SW 1271 (cell line): ENCODE measurements at places on chromosomes 7 and 10.

DNA sequence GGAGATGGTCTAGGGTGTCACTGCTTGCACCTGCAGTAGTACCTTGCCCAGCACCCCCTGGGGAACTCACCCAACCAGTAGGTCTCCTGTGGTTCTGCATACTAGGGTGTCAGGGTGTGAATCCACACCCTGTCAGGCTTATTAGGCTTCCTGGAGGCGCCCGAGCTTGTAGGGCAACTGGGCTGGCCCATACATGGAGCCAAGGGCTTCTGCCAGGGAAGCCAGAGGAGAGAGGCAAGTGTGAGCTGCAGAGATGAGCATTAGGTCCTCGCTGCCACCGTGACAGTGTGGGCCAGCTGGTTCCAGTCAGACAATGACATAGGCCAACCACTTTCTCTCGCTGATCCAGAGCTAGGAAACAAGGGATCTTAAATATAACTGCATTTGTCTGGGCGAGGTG, 11.2 kb downstream of the MXI1 start:
- DNase-seq, result no peak

GRCh38 chr7:16646472-16647072, 591 bp downstream of the BZW2 start:
- peak; percentile 55 for DNase-seq

DNA sequence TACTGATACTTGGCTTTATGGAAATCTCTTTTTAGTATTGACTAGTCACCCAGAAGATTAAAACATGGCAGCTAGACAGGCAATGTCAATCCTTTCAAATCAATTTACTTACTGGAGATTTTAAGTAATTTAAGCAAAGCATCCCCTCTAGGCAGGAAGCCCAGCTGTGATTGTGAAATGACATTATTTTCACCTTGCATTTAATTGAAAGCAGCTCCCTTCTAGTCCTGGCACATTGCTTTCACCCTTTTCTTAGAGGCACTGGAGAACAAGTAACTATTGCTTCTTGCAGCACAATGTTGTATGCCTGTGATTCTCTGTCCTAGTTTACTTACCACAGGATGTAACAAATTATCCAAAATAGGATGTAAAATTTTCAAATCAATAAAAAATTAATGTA, 13.3 kb downstream of the ST7 start:
- no peak for DNase-seq

DNA sequence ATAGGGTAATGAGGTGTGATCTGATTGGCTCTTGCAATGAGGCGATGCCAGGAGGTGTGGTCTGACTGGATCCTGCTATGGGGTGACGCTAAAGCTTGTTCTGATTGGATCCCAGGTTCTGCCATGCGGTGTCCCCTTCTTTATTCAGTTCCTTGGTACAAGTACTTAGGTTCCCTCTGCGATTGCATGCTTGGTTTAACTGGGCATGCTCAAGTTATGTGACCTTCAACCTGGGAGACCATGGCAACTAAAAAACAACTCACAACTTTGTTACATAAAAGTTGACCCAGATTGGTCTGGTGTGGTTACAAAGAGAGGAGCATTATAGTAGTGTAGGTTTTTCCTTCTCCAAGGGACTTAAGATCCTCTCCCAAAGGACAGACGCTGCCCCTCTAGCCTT, 49.5 kb upstream of the DNAJC1 start:
- no peak for DNase-seq

DNA sequence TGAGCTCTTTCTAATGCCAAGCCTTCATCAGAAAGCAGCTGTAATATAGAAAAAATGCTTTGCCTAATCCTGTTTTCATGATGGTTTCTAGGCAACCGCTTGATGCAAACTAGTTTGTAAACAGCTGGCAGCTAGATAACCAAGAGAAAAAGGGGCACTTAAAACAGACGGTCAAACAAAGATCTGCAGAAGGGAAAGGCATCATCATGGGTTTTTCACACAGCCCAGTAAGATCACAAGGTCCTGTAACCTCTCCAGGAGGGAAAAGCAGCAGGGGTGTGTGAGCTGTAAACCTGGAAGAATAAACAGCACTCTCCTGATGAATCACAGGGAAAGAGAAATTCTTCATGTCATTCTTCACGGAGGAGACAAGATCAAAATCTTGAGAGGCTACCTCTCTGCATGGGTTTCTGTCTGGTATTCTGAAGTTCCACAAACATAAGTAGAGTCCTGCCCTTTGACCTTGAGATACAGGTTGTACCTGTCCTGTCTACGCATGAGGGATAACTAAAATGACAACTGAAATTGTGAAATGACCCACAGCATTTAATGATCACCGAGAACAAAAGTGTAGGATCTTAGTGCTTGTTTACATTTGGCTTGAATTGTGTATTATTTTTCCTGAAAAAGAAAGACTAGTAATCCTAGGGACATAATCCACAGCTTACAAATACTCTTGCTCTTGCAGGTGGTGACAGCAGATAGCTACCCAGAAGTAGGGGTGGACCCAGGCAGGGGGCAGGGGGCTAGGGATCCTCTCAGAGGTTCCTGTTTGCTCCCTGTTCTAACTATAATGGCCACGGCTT, 48.0 kb downstream of the CREB3L2 start:
- DNase-seq, result no peak

DNA sequence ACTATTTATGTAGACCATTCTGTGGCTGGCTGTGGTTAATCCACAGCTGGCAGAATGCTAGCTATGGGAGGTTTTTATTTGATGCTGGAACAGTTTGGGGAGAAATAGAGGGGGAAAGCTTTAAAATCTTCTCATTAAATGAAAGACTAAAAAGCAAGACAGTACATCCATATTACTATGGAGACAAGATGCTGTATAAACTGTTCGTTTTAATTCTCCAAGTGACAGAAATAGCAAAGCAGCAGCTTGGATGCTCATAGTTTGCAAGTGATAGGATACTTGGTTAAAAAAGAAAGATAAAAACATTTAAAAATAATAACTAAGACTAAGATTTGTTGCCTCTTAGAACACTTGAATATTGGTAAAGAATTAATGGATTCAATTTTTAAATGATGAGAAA, 304.9 kb upstream of the KAT6B start:
- DNase-seq, result no peak

GRCh38 chr7:151330661-151331060, 11.0 kb upstream of the NUB1 start:
- DNase-seq, result no peak

GRCh38 chr7:36723951-36724664, at the start of gene AOAH:
Gene AOAH (minus strand): TSS chr7:36724494. CDS start chr7:36724148, 346 bp downstream.
- DNase-seq, result no peak

GRCh38 chr7:55073051-55073511, 54.3 kb downstream of the EGFR start:
- DNase-seq, result peak; percentile 47

DNA sequence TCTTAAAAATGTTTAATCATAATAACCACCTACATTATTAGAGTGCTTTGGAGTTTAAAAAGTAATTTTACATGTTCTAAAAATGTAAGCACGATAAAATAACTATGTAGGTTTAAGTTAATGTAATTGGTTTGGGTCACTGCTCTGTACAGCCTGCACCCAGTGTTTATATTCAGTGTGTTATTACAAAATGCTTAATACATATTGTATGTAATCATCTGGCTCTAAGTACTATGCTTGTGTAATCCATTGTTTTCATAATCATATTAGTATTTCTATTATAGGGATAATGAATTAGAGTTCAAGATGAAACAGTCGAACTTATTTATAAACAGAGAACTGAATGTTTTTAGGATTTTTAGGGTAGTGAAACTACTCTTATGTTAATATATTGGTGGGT, 13.1 kb downstream of the RPA3 start:
- no peak for DNase-seq

GRCh38 chr10:119367841-119368549, 160.6 kb downstream of the GRK5 start:
- DNase-seq, result no peak

GRCh38 chr7:7335215-7335614, 152.9 kb downstream of the C1GALT1 start:
- DNase-seq, result no peak

DNA sequence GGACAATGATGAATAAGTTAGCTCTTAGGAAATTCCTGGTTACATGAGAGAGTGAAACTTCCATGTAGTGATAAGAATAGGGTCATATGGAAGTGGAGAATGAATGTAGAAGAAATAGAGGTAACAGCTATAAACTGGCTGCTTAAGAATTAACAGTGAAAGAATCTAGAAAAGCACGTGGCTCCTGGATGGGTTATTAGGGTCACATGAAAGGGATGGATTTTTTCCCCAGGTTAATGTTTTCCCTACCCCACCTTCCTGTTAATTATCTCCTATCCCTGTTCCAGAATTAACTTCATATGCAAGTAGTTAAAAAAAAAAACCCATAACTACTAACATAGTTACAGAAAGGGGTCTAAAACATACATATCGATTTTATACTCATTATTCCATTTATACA, 58.0 kb downstream of the ANKIB1 start:
- no peak for DNase-seq

DNA sequence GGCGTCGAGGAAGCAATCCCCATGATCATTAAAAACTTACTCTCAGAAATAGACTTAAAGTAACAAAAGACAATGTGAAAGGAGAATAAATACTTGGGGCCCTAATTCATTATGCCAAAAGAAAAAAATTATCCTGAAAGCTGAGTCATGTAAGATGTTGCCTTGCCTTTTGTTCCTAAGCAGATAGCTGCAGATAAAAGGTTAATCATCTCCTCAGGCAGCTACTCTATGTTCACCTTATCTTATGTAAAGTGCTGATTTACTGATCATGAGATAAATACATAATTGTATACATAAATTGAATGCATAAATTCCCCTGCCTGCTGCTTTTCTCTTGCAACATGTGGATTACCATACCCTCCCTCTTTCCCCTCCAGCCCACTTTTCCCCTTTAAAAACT, 28.1 kb upstream of the CREB3L2 start:
- no peak for DNase-seq

DNA sequence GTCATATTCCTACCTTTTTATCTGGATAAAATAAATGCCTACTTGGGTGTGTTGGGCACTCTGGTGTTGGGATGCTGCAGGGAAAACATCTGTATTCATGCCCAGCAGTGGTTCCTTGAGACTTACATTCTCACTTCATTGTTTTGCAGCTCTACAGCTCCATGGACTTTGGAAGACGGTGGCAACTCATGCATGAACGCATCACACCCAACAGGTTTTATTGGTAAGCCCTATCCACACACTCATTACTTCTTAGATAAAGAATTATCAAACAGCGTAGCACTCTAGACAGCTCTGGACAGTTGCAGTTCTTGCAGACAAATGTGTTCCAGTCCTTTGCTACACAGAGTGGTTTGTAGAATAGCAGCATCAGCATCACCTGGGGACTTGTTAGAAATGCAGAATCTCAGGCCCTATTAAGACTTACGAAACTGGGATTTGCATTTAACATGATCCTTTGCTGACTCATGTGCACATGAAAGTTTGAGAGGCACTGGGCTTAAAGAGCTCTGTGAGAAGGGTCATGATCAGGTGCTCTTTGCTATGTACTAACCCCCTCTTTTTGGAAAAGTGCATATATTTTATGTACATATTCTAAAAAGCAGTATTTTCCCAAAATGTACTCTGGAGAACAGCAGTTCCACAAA, 401.9 kb downstream of the SORCS3 start:
- no peak for DNase-seq

- no peak for DNase-seq
Observed at GRCh38 chr7:102814025-102814471, 65.2 kb downstream of the FAM185A start.

DNA sequence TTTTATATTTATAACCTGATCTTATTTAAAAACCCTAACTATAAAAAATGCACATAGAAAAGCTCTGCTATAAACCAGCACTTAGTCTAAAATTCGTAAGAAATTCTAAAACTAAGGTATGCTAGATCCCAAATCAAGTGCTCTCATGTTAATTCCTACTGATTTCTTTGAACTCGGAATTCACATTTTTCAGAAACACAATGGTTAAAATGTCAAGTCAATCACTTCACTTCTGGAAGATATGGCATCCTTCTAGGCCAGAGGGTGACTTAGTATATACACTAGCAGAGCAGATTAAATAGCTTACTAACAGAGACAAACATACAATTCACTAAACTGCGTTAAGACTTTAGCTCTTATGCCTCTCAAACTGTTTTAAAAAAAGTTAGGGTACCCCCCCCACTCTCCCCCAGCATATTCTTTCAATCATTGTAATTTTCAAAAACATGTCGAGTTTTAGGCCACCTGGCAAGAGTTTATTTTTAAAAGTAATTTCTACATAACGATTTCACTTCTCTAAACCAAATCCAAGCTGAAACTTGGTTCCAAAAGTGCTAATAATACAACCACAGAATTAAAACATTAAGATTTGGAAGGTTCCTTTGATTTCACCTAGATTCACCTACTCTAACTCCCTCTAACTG, 129.4 kb downstream of the NRBF2 start:
- DNase-seq, result no peak

- no peak for DNase-seq
Observed at GRCh38 chr7:102424787-102425218, 8.6 kb upstream of the ORAI2 start.

- no peak for DNase-seq
Observed at GRCh38 chr7:34249192-34249591, 343.9 kb downstream of the BMPER start.

- no peak for DNase-seq
Observed at GRCh38 chr10:99976886-99977665, 32.7 kb downstream of the DNMBP start.

- no peak for DNase-seq
Observed at GRCh38 chr7:1236132-1236661, 3.5 kb downstream of the UNCX start.

DNA sequence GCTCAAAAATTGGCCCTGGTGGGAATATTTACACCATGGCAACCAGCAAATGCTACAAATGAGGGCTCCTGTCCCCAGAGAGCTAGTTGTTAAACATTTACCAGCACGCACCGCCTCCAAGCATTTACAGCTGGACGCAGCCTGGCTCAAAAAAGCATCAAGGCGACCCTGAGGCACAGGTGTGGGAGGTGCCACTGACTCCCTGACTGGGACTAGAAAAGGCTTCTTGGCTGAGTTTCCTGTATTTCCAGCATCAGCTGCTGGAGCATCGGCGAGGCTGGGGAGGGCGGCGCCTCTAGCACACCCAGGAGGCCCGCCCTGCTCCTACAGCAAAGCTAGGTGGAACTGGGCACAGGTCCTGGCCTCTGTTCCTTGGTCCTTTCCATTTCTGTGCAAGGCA, 43.5 kb upstream of the ZRANB1 start:
- DNase-seq, result no peak

GRCh38 chr10:13592306-13592705, 5.5 kb downstream of the PRPF18 start:
- DNase-seq, result no peak

DNA sequence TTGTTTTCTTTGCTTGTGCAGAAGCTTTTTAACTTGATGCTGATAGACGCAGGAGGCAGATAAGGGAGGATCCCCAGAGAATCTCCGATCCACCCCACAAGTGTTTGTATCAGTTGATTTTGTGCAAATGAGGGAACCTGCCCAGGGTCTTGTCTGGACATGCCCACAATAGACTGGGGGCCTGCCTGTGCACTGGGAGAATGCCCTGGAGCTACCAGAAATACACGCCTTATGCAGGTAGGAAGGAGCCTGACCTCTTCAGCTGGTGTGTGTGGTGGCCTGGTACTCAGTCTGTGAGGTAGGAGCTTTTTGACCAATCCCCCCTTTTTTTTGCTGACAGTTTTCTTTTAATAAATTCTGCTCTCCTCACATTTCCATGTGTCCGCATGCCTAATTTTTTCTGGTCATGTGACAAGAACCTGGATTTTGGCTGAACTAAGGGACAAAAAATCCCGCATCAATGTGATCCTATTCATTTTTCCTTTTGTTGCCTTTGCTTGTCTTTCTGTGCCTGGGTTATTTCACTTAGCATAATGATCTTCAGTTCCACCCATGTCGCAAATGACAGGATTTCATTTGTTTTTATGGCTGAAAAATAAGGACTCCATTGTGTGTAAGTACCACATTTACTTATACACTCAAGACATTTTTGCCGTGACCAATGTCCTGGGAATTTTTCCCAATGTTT, 430.6 kb upstream of the NRG3 start:
- no peak for DNase-seq
